ENCODE measurements at places on chromosomes 16 and 17.
A peak's percentile ranks its signal among the peaks of the same experiment; 100 is the strongest.

- DNase-seq, result no peak
These were observed 2.8 kb downstream of the DNASE1L2 start for GRCh38 chr16:2238838-2239675.

- DNase-seq, result no peak
These were observed 317.6 kb downstream of the CBLN1 start for GRCh38 chr16:48963901-48964615.

- no peak for DNase-seq
These were observed 65.1 kb upstream of the MED9 start for GRCh38 chr17:17411692-17412091.

GRCh38 chr16:11583889-11584565 is 2.7 kb downstream of the LITAF start:
- no peak for DNase-seq

DNA sequence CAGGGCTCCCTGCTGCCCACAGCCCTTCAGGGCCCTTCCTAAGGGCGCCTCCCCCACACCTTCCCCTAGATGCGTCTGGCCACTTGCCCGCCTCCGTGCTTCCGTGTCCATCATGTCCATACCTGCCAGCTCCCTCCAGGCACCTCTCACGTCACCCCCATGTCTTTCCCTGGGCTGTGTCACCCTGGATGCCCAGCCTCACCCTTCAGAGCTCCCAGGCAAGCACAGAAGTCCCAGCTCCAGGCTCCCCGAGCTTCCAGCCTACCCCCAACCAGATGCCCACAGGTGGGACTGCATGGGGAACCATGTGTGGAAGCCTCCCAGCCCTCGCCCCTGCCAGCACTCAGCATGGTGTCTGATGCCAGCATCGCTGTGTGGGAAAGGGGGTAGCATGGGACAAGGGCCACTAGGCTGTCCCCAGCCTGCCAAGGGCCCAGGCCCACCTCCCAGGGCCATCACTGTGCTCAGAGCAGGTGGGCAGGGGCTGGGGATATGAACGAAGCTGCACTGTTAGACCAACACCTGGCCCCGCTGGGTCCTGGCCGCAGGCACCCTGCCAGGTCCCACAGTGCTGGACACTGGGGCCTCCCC is 1.9 kb upstream of the AXIN1 start:
- no peak for DNase-seq

- DNase-seq, result no peak
These were observed 1.6 kb downstream of the ACTG1 start for GRCh38 chr17:81510785-81511553.

GRCh38 chr16:54953461-54953860 is 22.8 kb downstream of the IRX5 start:
- no peak for DNase-seq

GRCh38 chr16:57911743-57912142 is 59.2 kb downstream of the CNGB1 start:
- no peak for DNase-seq

- DNase-seq, result no peak
These were observed 33.8 kb upstream of the KPNB1 start for GRCh38 chr17:47615766-47616424.

GRCh38 chr16:70569752-70570151 is 46.1 kb downstream of the SF3B3 start:
- DNase-seq, result no peak

GRCh38 chr17:68670967-68671693 is 70.0 kb upstream of the FAM20A start:
- no peak for DNase-seq

- DNase-seq, result no peak
These were observed 60.7 kb downstream of the MED13 start for GRCh38 chr17:62004388-62004787.

DNA sequence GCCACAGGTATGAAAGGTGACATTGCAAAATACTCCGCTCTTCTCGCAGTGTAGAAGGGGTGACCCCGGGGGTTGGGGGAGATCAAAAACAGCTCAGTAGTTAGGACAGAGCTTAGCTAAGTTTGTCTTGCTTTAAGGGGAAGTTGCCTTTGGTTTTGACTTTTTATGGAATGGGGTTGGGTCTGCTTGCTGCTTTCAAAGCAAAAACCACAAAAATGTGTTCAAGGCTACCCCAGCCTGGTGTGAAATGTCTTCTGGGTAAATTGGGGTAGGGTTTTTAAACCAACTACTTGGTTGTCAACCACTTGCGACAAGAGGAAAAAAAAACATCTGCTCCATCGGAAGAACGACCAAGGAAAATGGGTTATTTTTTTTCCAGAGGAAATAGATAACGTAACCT is 6.2 kb downstream of the FUS start:
- no peak for DNase-seq

DNA sequence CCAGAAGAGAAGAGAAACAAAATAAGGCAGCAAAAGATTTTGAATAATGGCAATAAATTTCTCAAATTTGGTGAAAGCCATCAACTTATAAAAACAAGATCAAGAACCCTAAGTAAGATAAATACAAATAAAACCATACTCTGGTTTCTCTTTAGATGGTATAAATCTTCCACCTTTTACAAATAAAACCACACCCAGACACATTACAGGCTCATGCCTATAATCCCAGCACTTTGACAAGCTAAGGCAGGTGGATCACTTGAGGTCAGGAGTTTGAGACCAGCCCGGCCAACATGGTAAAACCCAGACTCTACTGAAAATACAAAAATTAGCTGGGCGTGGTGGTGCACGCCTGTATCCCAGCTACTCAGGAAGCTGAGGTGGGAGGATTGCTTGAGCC is 43.8 kb downstream of the TTLL6 start:
- no peak for DNase-seq

- DNase-seq, result no peak
These were observed 1.4 kb downstream of the KRT38 start for GRCh38 chr17:41439375-41439774.

DNA sequence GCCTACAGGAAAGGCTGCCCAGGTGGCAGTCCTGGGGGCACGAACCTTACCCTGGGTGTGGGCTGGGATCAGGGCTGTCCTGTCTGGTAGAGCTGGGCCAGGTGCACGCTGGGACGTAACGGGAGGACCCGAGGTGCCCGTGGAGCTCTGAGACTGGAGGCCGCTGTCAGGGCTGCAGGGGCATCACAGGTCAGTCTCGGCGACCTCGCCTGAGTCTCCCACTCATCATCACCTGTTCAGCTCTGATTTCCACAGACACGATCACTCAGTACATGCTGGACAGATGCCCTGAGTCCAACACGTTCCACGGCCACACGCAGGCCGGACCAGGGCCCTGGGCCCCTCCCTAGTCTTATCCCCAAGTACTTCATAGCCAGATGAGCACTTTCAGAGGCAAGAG is 4.7 kb upstream of the CD300C start:
- no peak for DNase-seq

DNA sequence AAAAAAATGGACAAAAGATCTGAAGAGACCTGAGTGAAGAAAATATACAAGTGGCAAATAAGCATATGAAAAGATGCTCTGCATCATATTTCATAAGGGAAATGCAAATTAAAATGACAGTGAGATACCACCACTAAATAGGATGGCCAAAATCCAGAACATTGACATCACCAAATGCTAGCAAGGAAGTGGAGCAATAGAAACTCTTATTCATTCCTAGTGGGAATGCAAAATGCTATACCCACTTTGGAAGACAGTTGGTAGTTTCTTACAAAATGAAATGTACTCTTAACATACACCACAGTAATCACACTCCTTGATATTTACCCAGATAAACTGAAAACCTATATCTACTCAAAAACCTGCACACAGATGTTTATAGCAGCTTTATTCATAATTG is 33.6 kb downstream of the DHRS7B start:
- no peak for DNase-seq

DNA sequence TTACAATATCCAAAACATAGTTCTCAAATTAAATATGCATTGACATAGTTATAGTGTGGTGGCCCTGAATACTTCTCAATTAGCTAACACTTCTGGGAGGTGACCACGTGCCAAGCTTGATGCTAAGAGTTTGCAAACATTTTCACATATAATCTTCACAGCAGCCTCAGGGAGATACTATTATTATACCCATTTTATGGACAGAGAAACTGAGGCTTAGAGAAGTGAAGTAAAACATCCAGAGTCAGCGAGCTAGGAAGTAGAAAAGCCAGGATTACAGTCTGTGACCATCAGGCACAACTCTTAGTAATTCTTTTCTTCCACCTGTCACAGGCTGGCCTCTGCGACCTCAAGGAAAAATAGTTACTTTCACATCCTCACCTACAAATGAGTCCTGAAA is 102.2 kb upstream of the IRX6 start:
- DNase-seq, result no peak

DNA sequence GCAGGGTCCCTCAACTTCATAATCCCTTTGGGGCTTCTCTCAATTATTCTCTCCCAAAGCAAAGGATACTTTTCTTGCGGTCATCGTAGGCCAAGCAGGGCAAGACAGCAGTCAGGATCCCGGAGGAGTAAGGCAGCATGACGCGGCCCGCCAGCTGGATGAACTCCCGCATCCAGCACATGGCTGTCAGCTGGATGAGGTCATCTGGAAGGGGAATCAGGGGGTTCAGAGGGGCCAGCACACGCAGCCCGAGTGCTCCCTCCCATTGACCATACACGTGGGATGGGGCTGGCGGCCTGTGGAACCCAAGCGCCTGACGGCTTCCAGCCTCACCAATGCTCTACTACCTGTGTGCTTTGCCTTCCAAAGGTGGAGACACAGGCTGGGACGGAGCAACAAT is 19.2 kb downstream of the VAC14 start:
- DNase-seq, result no peak

DNA sequence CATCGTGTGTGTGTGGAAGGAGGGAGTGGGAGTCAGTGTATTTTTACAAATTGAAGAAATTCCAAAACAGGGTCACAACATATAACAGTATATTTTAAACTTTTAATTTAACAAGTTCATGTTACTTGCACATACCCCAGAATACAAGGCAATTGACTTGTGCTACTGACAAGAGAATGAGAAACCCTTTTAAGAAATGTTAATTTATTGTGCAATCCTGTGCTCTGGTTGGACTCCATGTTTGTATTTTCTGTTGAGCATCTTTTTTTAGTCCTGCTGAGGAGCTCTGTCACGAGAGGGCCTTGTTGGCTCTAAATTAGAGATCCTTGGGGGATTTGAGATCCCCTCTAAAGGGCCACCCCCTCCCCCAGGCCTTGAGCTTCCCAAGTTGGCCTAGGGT is 1.1 kb upstream of the EMP2 start:
- no peak for DNase-seq

DNA sequence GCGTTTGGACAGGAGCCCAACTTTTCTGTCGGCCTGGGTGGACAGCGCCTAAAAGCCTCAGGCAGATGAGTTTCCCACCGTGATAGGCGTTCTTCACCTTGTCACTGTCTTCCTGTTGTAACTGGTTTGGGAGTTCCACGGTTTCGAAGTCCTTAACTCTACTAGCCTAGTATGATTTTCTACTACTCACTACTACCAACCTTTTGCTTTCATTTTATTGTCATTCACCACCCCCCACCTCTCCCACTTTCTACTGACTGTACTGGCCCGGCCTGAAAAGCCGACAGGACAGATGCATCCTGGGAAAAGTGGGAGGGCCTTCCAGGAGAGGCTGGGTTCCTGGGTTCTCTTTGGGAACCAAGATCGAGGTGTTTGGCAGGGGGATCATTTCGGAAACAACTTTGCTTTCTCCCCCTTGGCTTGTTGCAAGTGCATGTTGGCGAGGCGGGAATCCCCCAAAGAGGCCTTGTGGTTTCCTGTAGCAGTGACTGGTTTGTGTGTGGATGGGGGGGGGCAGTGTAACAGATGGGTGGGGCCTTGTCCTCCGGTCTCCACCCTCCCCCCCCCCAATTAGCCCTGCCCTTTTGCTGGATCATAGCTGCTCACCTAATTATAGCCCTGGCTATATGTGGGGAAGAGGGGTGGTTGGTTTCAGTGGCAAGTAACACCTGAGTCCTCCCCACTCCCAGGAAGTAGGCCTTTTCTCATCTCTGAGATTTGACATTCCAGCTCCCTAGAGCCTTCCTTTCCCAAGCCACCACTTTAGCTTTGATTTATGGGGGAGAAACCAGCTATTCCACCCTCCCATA is 1.4 kb downstream of the EIF5A start:
- peak; percentile 77 for DNase-seq

DNA sequence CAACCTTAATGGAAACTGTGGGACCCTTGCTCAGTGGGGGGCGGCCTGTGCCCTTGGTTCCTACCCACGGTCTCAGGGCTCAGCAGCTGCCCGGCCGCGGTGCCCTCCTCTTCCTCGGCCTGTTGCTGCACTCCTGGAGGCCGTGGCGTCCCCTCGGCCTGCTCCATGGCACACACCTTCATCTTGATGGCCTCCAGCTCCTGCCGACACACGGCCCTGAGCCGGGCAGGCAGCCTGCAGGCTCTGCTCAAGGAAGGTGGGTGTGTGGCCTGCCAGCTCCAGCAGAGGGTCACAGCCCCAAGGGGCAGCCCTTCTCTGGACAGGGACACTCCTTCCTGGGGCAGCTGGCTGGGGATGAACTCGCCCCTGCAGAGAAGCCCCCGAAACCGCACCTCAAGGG is 718 bp downstream of the PABPN1L start:
- DNase-seq, result no peak

- no peak for DNase-seq
These were observed 198.4 kb downstream of the SHISA9 start for GRCh38 chr16:13099822-13100221.

DNA sequence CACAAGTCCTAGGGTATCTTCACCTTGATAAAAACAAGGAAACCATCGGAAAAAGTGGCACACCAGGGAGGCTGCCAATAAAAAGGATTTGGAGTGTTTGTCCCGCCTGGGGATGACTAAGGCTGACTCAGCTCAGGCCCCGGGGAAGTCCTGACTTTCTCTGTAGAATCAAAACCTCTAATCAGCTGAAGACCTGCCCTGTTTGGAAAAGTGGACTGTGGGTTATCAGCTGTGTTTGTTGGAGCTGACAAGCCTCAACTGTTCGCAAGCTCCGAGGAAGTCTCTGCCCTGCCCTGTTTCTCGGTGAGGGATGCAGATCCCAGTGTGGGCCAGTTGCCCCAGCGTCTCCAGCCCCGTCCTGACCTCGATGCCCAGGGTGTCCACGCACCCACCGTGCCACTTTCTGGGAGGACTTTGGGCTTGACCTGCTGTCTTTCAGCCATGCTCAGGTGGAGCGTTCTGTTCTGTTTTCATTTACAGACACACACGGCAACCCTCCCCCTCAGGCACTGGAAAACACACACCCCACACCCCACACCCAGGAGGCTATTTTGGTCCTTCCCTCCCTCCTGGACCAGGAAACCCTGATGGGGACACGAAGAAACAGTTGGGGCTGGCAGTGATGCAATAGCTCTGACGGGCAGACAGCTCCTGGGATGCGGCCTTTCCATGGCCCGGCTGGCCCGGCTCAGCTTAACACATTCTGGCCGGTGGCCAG is 27.6 kb upstream of the PITPNA start:
- no peak for DNase-seq

- no peak for DNase-seq
These were observed 26.0 kb downstream of the MSI2 start for GRCh38 chr17:57282296-57282695.

- no peak for DNase-seq
These were observed 127.0 kb upstream of the RPL38 start for GRCh38 chr17:74076446-74076845.

GRCh38 chr17:10631048-10631700 is 25.9 kb downstream of the MYH3 start:
- no peak for DNase-seq

- DNase-seq, result no peak
These were observed 5.9 kb downstream of the ARSG start for GRCh38 chr17:68297195-68297594.

All from stimulated activated CD4-positive, alpha-beta T cell treated with anti-CD3 and anti-CD28 coated beads, TNF-alpha, amount 100 ng/mL, for 4 hours (primary cell).